GM04503 (cell line): ENCODE measurements at places on chromosomes 6 and 20.

GRCh38 chr6:71349395-71349794, 60.8 kb downstream of the OGFRL1 start:
- DNase-seq, result no peak

GRCh38 chr20:5806457-5807263, 56.5 kb downstream of the SHLD1 start:
- DNase-seq, result no peak

DNA sequence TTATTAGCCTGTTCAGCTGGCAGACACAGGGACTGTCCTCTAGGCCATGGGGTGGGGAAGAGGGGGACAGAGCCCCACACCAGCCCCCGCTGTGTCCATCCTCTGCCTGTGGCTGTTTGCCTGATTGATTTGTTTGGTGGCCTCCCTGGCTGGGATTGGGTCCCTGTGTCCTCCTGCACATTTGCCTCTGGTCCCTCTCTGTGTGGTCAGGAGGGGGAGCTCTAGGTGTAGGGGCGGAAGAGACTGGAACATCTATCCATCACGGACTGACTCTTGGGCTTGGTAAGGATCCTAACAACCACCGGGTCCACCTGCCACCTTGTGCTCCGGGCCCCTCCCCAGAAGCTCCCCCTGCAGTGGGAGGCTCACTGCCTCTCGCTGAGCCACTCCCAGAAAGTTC, 38.4 kb upstream of the CCDC167 start:
- no peak for DNase-seq

DNA sequence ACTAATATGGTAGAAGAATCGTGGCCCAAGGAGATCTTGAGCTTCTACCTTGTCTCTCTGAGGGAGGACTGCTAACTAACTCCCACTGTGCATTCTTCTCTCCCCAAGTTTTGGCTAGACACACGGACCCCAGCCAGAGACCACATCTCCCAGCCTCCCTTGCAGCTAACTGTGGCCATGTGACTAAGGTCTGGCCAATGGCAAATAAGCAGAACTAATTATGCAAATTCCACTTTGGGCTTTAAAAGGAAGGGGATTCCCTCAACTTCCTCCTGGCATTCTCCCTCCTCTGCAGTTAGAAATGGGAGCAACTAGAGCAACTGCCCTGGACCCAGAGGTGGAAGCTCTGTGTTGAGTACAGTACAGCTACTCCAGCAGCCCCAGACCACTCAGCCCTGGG, 15.4 kb downstream of the BPIFA2 start:
- DNase-seq, result no peak

- no peak for DNase-seq
Measured at GRCh38 chr20:21090111-21090618, 16.0 kb downstream of the LINC00237 start.

DNA sequence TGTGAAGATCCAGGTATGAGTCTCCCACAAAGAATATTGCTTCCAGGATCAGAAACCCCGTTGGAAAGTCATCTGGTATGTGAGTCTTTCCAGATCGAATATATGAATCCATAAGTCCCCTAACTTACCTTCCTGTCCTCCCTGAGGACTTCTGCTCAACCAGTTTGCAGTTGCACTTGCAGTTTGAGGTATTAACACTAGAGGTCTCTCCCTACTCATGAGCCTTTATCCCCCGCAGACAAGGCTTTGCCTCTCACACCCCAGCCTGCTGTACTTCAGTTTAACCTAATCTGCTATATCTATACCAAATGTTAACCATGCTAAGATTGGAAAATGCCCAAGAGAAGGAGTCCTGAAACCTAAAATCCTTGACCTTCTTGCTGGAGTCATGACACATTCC, 135.3 kb upstream of the DEFB112 start:
- no peak for DNase-seq

DNA sequence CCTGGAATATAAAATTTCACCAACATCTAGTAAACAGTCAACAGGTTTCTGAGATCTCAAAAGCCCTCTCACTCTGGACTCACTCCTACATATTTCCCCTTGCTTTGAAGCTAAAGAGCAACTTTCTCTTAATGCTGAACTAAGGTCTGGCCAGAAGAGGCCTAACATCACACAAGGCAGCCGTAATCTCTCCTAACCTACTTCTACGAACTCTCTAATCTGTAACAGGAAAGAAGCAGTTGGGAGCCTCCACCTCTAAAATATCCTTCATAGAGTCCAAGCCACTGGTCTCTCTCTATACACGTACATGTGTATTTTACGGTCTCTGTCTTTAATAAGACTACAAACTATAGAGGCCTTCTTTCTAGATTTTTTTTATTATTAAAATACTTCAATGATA, 72.0 kb downstream of the REV3L start:
- DNase-seq, result no peak

DNA sequence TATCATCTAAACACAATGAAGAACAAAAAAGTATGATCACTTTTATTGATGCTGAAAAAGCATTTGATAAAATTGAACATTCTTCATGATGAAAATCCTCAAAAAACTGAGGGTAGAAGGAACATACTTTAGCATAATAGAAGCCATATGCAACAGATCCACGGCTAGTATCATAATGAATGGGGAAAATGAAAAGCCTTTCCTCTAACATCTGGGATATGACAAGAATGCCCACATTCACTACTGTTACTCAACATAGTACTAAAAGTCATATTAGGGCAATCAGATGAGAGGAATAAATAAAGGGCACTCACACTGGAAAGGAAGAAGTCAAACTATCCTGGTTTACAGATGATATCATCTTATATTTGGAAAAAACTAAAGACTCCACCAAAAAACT, 256.6 kb downstream of the RFPL4B start:
- DNase-seq, result peak; percentile 36

- DNase-seq, result peak; percentile 82
Measured at GRCh38 chr6:134640975-134641429, 308.9 kb downstream of the ALDH8A1 start.
